ENCODE measurements at places on chromosomes 11 and 22. TPM values are rescaled to one million over a fixed set of nuclear protein-coding genes. Genes with fewer than 3 reads are reported as not detected.

Gene SLC6A5
- total RNA-seq, result not detected

Gene MLC1
- 2.2 TPM for total RNA-seq

Gene HSPB2
- total RNA-seq, result 1.2 TPM

Gene TUBGCP6
- 30.5 TPM for total RNA-seq

Gene MMP1
- total RNA-seq, result 1,928 TPM

Gene UBASH3B
- total RNA-seq, result 24.2 TPM

Gene MS4A15
- not detected for total RNA-seq

Gene CADM1
- total RNA-seq, result 0.75 TPM

Gene TMEM151A
- total RNA-seq, result 0.13 TPM

Gene SHISAL1
- 5.7 TPM for total RNA-seq

Gene SYT12
- 1.6 TPM for total RNA-seq

Gene IGLL5
- not detected for total RNA-seq

Gene IGLL1
- not detected for total RNA-seq

Gene PCNX3
- 12.7 TPM for total RNA-seq

Gene ARHGEF17
- total RNA-seq, result 31.4 TPM

Gene CNTN5
- 1.5 TPM for total RNA-seq

Gene NXPE4
- not detected for total RNA-seq

Gene NNMT
- total RNA-seq, result 311 TPM

Gene SMC1B
- total RNA-seq, result 0.13 TPM

Gene SLC22A12
- not detected for total RNA-seq

Gene LDLRAD3
- 4.5 TPM for total RNA-seq

Gene LRRC10B
- not detected for total RNA-seq

Gene SULT4A1
- total RNA-seq, result 0.26 TPM

Gene CATSPERZ
- 0.50 TPM for total RNA-seq

Gene ANKK1
- total RNA-seq, result 0.06 TPM

Gene RAG2
- total RNA-seq, result not detected

Gene DDTL
- total RNA-seq, result 0.92 TPM

Gene CALCB
- total RNA-seq, result not detected

Gene OR4C16
- total RNA-seq, result not detected

Gene FGF3
- total RNA-seq, result not detected

Gene EIF3L
- 326 TPM for total RNA-seq

Gene TREH
- not detected for total RNA-seq

Gene TSSK2
- total RNA-seq, result not detected

Gene TBX10
- not detected for total RNA-seq

Gene SAA2
- total RNA-seq, result not detected

Gene SCN3B
- total RNA-seq, result 0.13 TPM

Gene TRIM49
- not detected for total RNA-seq

Gene DEUP1
- not detected for total RNA-seq

Measured in aortic smooth muscle cell (primary cell).